NCI-H1417 treated with DMSO at 0.1 percent for 48 hours (cell line): ENCODE measurements at places on chromosomes 4 and X.

GRCh38 chr4:80500613-80501012 is 165.1 kb downstream of the CFAP299 start:
- no peak for DNase-seq

DNA sequence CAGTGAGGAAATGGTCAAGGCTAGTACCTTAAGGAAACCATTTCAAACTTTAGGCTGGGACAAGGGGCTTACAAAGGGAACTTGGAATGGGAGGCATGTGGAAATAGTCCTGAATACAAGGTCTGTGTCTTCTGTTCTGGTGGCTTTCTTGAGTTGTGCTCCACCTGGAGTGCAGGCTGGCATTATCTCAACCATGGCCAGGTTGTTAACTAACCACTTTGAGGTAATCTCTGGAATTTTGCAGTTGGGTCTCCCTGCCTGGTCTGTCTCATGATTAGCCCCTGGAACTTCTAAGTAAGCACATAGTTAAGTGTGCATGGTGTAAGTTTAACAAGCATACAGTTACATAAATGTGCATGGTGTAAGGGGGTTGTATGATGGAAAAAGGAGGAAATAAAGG is 77.5 kb downstream of the PCDH18 start:
- DNase-seq, result no peak

DNA sequence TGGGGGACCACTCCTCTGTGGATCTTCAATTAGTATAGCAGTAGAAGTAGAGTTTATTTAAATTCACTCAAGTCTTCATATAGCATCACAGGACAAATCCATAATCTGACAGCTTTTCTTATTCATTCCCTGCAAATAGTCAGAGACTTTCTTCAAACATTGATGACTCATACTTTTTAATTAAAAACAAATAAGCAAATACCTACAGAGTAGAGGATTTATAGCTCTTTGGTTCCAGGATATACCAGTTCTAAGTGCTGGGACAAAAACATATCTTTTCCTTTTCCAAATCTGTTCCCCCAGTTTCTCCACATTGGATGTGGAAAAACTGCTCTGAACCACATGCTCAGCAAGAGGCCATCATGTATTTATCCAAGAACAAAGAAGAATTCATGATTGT is 24.1 kb downstream of the EMCN start:
- DNase-seq, result no peak

GRCh38 chr4:112403101-112403945 is 106.2 kb downstream of the ALPK1 start:
- no peak for DNase-seq

GRCh38 chr4:185341841-185342240 is 53.9 kb downstream of the LRP2BP start:
- no peak for DNase-seq

- DNase-seq, result no peak
These were observed 140.3 kb upstream of the PGRMC2 start for GRCh38 chr4:128427832-128428366.

DNA sequence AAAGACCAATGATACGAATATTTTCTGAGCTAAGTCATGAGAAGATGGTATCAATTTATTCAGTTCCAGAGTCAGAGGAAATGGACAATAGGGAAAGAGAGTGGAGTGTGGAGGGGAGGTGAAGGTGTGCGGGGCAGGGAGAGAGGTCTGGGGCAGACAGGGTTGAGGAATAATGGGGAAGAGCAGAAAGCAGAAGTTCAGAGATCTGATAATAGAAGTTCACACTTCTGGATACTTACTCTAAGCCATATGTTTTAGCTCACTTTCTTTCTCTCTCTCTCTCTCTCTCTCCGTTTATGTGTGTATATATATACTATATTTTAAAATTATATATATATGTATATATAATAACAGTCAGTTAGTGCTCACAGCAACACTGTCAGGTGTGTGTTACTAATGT is 40.4 kb downstream of the FOXR2 start:
- DNase-seq, result no peak

DNA sequence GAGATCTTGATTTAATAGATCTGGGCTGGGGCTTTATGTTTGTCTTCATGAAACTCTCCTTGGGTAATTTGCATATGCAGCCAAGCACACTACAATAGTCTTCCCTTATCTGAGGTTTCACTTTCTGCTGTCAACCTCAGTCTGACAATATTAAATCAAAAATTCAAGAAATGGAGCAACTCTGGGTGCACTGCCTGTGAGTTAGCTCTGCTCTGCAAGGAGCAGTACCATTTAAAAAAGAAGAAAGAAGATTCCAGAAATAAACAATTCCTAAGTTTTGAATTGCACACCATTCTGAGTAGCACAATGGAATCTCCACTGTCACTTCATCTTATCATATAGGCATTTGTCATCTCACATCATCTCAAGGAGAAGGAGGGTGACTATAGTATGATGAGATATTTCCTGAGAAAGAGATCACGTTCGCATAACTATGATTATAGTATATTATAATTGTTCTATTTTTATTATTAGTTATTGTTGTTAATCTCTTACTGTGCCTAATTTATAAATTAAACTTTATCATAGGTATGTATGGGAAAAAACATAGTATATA is 9.4 kb downstream of the FNIP2 start:
- DNase-seq, result no peak
